ENCODE measurements at places on chromosomes 5 and 9. TPM values are rescaled to one million over a fixed set of nuclear protein-coding genes. Genes with fewer than 3 reads are reported as not detected.

Gene C5orf58
- not detected for total RNA-seq

Gene LHX6
- not detected for total RNA-seq

Gene PCDHGA12
- not detected for total RNA-seq

Gene C9orf153
- total RNA-seq, result not detected

Gene PFN3
- total RNA-seq, result not detected

Gene QRFP
- total RNA-seq, result not detected

Gene COL5A1
- total RNA-seq, result 0.16 TPM

Gene MARCOL
- total RNA-seq, result not detected

Gene AK8
- 0.63 TPM for total RNA-seq

Gene CKMT2
- total RNA-seq, result not detected

Gene CERCAM
- total RNA-seq, result 12.2 TPM

Gene CYSRT1
- total RNA-seq, result 0.53 TPM

Gene CDH9
- not detected for total RNA-seq

Gene AGXT2
- total RNA-seq, result not detected

Gene PDE6A
- not detected for total RNA-seq

Gene C1QTNF3
- total RNA-seq, result 2.7 TPM

Gene MRPL36
- total RNA-seq, result 62.0 TPM

Gene SHOC1
- total RNA-seq, result not detected
